Ureter (tissue), 1 donor: ENCODE measurements at places on chromosomes 7 and 10. TPM values are rescaled to one million over a fixed set of nuclear protein-coding genes. Genes with fewer than 3 reads are reported as not detected.

DNA sequence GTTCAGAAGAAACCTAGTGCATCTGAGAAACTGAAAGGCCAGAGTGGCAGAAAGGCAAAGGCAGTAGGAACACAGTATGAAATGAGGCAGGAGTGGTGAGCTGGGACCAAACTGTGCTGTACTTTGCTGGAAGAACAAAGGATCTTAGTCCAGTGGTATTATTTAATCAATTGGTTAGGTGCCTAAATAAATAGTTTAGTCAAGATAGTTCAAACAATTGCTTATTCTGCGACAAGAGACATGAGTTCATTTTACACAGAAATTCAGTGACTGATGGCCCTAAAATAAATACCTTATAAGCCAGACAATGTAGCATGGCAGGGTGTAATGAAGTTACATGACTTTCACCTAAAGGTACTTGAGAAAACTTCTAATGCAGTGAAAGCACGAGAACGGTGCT, 181.8 kb upstream of the LRRN3 start:
- no peak for DNase-seq

Gene GBX1
- not detected for total RNA-seq

Gene PPP1R3C
- 113 TPM for total RNA-seq

DNA sequence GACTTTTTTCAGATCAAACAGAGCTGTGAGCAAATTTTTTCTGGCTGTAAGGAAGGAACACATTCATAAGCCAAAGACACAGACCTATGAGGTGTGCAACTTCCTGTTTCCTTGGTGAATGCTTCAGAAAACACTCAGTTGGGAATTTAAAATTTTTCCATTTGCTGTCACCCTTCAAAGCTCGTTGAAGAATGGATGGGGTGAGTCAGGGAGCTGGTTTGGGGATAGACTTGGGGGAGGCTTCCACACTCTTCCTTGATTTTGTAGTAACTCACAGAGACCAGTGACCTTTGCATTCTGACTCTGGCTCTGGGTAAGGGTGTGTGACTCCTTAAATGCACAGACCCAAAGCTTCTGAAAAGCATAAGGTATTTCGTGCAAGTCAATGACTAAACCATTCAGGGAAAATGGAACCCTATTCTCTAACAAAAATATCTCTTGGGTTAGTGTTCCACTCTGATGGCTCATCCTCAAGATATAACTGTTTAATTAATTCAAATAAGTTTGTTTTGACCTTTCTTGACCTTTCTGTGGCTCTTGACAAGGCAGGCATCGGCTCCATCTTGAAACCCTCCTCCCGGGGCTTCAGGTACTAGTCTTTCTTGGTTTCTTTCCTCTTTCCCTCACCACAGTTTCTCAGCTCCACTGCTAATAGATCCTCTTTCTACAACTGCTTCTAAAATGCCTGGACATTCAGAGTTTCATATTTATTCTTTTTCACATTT, 227.8 kb upstream of the INHBA start:
- no peak for DNase-seq

DNA sequence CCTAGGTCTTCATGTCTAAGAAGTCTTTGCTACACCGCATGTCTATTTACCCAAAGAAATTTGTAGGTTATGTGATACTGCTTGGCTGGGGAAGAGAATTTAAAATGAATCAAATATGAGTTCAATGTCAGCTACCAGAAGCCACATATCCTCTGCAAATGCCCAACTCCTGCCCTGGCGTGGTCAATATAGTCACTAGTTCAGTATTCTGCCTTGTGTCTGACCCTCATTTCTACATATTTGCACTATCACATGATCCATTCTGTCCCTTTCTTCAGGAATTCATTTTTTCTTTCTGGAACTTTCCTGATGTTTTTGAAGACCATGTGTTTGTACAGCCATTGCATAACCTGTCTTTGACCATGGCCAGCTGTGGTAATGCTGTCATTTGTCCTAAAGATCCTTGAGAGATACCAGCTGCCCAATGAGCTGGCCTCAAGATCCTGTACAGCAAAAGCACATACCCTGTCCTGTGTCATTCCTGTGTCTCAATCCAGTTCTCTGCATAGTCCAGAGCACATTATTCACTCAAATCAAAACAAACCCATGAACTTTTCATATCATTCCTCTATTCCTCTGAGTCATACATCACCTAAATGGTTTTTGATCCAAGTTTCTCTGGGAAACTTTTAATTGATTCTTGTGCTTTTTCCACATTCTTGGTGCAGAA, 524.5 kb downstream of the PARD3 start:
- DNase-seq, result no peak

DNA sequence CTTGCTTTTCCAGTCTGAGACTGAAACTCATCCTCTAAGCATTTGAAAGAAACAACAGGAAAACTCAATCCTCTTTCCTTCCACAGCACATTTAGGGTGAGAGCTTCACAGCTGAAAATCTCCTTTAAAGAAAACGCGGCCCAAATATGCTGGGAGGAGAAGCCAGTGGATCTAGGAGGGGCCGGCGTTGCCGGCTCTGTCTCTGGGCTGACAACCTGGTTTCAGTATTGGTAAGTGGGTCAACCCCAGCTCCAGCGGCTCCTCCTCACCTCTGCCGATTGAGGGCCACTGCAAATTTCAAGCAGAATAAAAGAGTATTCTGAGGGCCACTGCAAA, 75.3 kb upstream of the CPXM2 start:
- no peak for DNase-seq

Gene UBTD1
- 6.2 TPM for total RNA-seq

DNA sequence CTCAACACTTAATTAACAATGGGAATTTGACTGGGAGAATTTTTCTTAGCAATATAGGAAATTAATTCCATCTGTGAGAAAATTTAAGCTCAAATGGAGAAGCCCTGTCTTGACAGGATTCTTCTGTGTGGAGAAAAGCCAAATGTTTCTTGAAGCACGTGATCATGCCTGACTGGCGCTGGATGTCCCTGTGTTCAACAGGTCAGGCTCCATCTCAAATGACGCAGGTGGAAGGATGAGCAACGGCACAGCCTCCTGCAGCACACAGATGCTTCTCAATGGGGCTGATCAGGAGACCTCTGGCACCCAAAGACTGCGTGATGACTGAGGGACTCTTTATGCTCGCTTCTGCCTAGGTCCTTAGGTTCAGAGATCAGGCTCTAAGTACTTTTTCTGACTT, 143.8 kb downstream of the RSU1 start:
- DNase-seq, result no peak

GRCh38 chr7:157557263-157557662, 220.5 kb downstream of the DNAJB6 start:
- DNase-seq, result no peak

GRCh38 chr10:94407668-94408067, 5.3 kb downstream of the TBC1D12 start:
- DNase-seq, result no peak

GRCh38 chr10:71766717-71767419, 6.5 kb downstream of the VSIR start:
- peak; percentile 81 for DNase-seq

- no peak for DNase-seq
Observed at GRCh38 chr10:121838149-121838548, 89.7 kb downstream of the ATE1 start.

DNA sequence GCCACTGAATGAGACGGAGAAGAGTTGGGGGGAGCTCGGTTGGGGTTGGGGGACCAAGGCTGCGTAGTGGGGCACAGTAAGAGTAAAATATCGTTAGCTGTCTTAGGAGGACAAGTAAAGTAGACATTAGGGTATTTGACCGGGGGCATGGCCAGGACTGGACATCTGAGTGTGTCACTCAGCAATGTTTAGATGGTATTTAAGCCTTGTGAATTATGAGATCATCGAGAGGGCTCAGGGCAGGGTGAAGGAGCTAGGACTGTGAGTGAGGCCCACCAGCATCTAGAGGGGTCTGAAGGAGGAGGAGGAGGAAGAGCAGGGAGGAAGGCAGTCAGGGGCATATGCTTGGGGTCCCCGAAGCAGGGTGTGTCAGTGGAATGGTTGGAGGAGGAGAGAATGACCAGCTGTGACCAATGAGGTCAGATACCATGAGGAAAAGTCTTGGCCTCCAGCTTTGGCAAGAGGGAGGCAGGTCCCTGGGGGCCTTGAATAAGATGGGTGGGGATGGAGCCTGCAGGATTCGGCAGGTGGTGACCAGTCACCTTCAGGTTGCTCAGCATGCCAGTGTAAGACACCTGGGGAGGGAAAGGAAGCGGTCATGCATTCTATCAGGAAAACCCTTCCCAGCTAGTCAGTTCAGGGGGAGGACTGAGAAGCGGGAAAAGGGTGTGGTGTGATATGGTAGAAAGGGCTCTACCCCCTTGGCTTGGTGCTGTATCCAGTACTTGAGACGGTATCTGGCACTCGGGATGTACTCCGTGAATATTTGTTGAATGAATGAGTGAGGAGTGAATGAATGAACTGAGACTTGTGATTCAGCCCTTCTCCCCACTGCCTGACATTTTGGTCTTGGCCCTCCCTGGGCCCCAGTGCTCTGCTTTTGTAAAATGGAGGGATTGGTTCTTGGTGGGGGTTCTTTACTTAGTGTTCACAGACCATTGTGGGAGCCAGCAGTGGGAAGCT, 34.8 kb upstream of the SH2D4B start:
- DNase-seq, result no peak

GRCh38 chr7:150992833-150993302, 2.1 kb downstream of the NOS3 start:
- no peak for DNase-seq

GRCh38 chr10:1050554-1050953, 1.6 kb upstream of the IDI1 start:
- no peak for DNase-seq

DNA sequence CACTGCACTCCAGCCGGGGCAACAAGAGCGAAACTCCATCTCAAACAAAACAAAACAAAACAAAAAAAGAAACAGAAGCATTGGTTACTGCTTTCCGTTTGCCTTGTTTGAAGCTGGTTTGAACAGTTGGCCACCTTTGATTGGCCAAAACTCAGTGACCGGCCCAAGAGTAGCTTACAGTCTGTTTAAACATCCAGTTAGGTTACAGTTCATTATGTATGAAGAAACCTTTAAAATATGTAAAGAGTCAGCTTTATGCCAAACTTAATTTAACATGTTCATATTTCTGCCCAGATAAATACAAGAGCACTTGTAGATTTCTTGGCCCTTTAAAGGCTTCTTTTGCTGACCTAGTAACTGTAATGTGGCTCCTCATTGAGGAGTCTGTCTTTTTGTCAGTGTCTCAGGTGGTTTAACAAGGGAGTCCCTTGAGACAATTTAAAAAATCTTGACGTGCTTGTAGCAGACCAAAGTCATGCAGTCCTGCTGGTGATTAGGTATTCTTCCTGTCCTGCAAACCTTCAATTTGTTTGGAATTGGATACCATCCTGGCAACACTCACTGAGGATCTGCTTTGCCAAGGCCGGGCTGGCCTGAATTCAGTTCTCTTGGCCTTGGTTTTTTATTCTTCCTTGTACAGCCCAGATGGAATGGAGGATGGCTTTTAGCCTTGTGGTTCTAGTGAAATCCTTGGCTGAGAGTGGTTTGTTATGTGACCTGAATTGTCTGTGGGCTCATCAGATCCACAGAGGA, 128.9 kb downstream of the PLXDC2 start:
- DNase-seq, result peak; percentile 55
